Bronchus fibroblast of lung (primary cell): ENCODE measurements at places on chromosomes 6 and 20. TPM values are rescaled to one million over a fixed set of nuclear protein-coding genes. Genes with fewer than 3 reads are reported as not detected.

Gene PFDN4
- total RNA-seq = 72.2 and 93.5 TPM in 2 replicates

Gene TBXT
- total RNA-seq = not detected in 2 replicates

Gene SNAP25
- total RNA-seq = 5.1 and 6.1 TPM in 2 replicates

Gene SMIM29
- total RNA-seq = 54.4 and 61.7 TPM in 2 replicates

Gene PRDM1
- total RNA-seq = 1.6 and 1.8 TPM in 2 replicates

Gene MRAP2
- total RNA-seq = 0.15 TPM in 1 of 2 replicates, not detected in the other

Gene GPLD1
- total RNA-seq = 0.15 and 0.17 TPM in 2 replicates

Gene EYS
- total RNA-seq = under 0.01 TPM in 1 of 2 replicates, not detected in the other

Gene CFAP206
- total RNA-seq = 0.15 and 0.17 TPM in 2 replicates

Gene MANEA
- total RNA-seq = 10.0 and 10.4 TPM in 2 replicates

Gene GSTA2
- total RNA-seq = not detected in 2 replicates

Gene CNBD2
- total RNA-seq = 1.0 and 2.1 TPM in 2 replicates

Gene GSTA3
- total RNA-seq = not detected in 2 replicates

Gene SPEF1
- 0.15 and 0.17 TPM in 2 replicates for total RNA-seq

Gene RNF39
- not detected in 2 replicates for total RNA-seq

Gene TBC1D22B
- total RNA-seq = 6.4 and 7.7 TPM in 2 replicates

Gene NMBR
- 0.15 TPM in 1 of 2 replicates, not detected in the other for total RNA-seq

Gene TNXB
- total RNA-seq = under 0.01 and 0.17 TPM in 2 replicates

Gene HSPA12B
- total RNA-seq = 0.45 and 0.50 TPM in 2 replicates

Gene AURKA
- 81.8 and 83.7 TPM in 2 replicates for total RNA-seq

Gene LPIN3
- total RNA-seq = 10.4 and 11.6 TPM in 2 replicates

Gene TSPO2
- total RNA-seq = not detected in 2 replicates

Gene JPH2
- under 0.01 TPM in 2 replicates for total RNA-seq

Gene OR2H2
- not detected in 2 replicates for total RNA-seq

Gene SLC2A10
- 21.4 and 21.9 TPM in 2 replicates for total RNA-seq

Gene MRPS18B
- 65.1 and 70.5 TPM in 2 replicates for total RNA-seq

Gene METTL24
- total RNA-seq = not detected in 2 replicates

Gene FBXO30
- 2.8 and 3.7 TPM in 2 replicates for total RNA-seq

Gene CST9
- not detected in 2 replicates for total RNA-seq

Gene TJAP1
- 18.5 and 20.4 TPM in 2 replicates for total RNA-seq

Gene PLG
- not detected in 2 replicates for total RNA-seq

Gene PPP1R16B
- total RNA-seq = not detected in 2 replicates

Gene GID8
- 16.5 and 17.5 TPM in 2 replicates for total RNA-seq
